ENCODE measurements at places on chromosomes 2 and 18.
A peak's percentile ranks its signal among the peaks of the same experiment; 100 is the strongest.

DNA sequence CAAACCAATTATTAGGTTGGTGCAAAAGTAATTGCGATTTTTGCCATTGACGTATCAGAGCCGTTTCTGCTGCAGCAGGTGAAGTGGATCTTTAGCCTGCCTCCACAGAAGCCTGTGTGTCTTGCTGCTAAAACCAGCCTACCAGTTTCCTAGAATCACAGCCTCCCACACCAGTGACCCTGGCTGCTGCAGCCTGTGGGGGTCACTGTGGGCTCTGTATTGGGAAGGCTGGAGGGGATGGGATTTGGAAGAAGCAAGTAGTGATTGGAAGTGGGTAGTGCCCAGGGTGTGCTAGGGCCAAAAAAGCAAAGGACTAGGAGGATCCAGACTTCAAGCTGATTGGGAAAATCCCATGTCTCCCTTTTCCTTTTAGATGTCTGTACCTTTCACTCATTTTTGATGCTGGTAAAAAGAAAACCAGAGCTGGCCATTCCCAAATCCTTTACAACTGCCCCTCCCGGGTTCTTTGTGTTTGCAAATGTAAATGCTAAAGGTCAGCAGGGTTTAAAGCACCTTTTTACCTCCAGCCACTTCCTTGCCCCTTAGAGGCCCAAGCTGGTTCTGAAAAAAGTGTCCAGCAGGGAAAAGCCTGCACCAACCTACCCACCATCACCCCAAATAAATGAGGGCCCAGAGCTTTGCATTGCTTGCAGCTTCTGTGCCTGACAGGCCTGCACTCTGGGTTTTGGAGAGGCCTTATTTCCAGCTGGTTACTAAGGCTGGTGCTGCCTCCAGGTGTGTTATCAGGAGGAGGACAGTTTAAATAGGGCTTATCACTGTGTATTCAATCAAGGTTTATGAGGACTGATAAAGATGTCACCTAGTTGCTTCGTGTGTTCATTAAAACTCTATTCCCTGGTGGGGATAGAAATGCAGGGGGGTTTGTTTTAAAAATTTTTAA is 172.0 kb downstream of the MIB1 start:
- DNase-seq, result no peak

GRCh38 chr2:226934546-226935201 is 98.8 kb downstream of the RHBDD1 start:
- no peak for DNase-seq

- no peak for DNase-seq
Measured at GRCh38 chr18:29171892-29172755, 995.2 kb upstream of the CDH2 start.

GRCh38 chr2:199455545-199456382 is 2.0 kb downstream of the SATB2 start:
- peak; percentile 70 for DNase-seq

GRCh38 chr2:63131196-63131595 is 80.6 kb downstream of the OTX1 start:
- no peak for DNase-seq

- no peak for DNase-seq
Measured at GRCh38 chr2:51629406-51629805, 597.5 kb upstream of the NRXN1 start.

DNA sequence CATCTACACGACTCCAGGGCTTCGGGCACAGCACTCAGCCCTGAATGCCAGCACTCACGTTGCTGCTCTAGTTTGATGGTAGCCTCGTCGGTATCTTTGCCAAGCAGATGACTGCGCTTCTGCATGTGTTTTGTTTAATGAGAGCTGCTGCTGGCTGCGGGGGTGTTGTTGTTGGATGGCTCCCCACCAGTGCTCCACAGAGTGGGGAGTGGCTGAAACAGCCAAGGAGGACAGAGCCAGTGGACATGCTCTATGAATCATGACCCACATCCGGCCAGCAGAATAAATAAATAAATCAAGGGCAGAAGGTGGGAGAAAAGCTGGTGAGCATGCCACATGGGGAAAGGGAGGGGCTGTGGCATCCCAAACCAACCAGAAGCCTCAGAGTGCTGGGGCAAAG is 131.2 kb upstream of the SOX11 start:
- DNase-seq, result peak; percentile 76

GRCh38 chr2:117411983-117412382 is 402.5 kb upstream of the DDX18 start:
- no peak for DNase-seq

- no peak for DNase-seq
Measured at GRCh38 chr18:78950386-78950785, 29.2 kb upstream of the SALL3 start.

- DNase-seq, result no peak
Measured at GRCh38 chr2:62768615-62769014, 63.1 kb downstream of the EHBP1 start.

DNA sequence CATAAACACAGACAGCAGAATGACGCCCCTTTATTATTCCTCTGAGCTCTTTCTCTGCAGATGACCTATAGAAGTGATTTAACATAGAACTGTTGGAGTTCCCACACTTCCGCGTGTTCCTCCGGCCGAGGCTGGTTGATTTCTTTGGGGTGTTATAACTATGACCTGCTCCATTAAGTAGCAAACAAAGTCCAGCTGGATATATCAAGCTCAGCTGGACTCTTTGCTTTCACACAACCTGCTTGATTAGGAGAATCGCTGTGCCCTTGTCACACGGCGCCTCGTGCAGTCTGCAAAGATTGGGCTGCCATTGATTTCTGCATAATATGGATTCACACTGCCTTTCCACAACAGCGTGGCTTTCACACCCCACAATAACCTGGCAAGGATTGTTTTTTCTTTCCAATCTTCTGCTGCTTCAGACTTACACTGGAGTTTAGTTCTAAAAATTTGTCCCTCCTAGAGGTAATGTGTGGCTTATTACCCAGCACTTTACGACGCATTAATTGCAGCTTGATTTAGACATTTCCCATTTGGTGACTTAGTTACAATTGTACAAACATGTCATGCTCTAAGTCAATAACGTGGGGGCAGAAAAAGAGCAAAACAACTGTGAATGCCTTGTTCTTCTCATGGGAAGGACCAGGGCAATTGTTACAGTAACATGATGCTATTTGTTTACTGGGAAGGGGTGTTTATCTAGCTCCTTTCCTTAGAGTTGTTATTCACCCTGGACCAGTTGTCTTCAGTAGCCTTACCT is 485.7 kb downstream of the TXNL1 start:
- DNase-seq, result no peak

GRCh38 chr18:58937071-58937886 is 72.6 kb downstream of the ZNF532 start:
- peak; percentile 33 for DNase-seq

Measured in SJSA1 (cell line).